ENCODE measurements at places on chromosomes 16 and 17.

DNA sequence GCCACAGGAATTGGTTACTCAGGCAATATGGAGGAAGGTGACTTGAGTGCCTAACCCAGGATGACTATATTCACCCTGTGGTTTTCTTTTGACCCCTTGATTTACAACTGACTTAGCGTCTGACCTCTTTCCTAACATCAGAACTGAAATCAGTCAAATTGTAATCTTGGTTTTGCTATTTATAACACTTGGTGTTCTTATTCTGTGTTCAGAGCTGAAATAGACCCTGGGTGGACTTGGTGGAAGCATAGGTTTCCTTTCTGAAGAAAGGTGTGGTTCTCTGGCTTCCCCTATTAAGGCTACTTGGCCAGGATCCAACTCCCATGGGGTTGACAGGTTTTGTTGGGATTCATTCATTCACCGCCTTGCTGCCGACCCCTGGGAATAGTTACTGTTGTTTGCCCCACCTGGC lies 80.8 kb downstream of the CLEC16A start:
- DNase-seq, result no peak

GRCh38 chr16:57791195-57791892 lies 10.9 kb downstream of the KIFC3 start:
- DNase-seq, result no peak

GRCh38 chr16:69796285-69797118 lies 34.4 kb downstream of the WWP2 start:
- peak; percentile 65 for DNase-seq

GRCh38 chr16:15847611-15848175 lies 9.1 kb downstream of the MYH11 start:
- no peak for DNase-seq

GRCh38 chr16:27242868-27243590 lies 25.5 kb downstream of the NSMCE1 start:
- DNase-seq, result no peak

GRCh38 chr16:80569440-80570105 lies 28.8 kb downstream of the DYNLRB2 start:
- DNase-seq, result no peak

- DNase-seq, result no peak
Observed at GRCh38 chr17:73650140-73650539, 5.9 kb upstream of the SDK2 start.
